HTR-8/SVneo (cell line): ENCODE measurements at places on chromosomes 16 and 17.

DNA sequence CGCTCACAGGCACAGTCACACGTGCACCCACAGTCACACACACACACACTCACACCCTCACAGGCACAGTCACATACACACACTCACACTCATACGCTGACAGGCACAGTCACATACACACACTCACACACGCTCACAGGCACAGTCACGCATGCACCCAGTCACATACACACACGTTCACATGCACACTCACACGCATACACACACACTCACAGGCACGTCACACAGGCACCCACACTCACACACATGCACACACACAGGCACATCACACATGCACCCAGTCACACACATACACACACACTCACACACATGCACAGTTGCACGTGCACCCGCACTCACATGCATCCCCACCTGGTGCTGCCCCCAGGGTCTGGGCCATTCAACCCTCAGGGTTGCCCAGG is 46.1 kb upstream of the CBFA2T3 start:
- no peak for DNase-seq

- no peak for DNase-seq
Measured at GRCh38 chr17:79870540-79870939, 31.3 kb upstream of the CBX4 start.

DNA sequence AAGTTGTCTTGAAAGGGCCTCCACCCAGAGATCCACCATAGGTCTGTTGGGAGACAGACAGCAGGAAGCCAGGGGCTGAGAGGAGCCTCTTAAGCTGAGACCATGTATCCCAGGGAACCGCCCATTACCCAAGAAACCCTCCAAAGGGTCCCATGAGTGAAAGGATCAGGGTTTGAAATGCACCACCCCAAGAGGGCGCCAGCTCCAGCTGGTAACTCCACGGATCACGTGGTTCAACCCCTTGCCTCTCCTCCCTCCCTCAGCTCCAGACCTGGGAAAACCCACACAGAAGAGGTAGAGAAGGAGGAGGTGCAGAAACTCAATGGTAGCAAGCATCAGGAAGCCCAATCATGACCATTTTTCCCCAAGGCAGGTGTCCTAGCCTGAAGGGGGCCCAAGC is 148.7 kb downstream of the AIPL1 start:
- no peak for DNase-seq

GRCh38 chr17:80124351-80124981 is 22.5 kb downstream of the EIF4A3 start:
- no peak for DNase-seq

- peak; percentile 82 for DNase-seq
Measured at GRCh38 chr17:50931144-50931908, 65.2 kb upstream of the TOB1 start.

DNA sequence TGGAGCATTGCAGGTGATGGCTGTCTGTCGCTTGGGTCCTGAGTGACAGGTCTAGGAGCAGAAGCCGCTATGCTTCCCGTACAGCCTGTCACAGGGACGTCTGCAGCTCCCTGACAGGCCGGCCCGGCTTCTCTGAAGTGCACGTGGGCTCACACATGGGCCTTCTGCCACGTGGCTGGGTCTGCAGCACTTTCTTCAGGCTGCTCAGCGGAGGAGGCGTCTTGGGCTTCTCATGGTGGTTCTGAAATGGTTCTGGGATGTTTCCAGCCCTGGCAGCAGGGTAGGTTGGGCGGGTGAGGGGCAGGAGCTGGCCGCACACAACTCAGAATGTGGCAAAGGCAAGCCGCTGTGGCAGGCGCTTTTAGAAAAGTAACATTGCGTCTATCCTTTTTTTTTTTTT is 80.3 kb upstream of the ZNF750 start:
- no peak for DNase-seq

DNA sequence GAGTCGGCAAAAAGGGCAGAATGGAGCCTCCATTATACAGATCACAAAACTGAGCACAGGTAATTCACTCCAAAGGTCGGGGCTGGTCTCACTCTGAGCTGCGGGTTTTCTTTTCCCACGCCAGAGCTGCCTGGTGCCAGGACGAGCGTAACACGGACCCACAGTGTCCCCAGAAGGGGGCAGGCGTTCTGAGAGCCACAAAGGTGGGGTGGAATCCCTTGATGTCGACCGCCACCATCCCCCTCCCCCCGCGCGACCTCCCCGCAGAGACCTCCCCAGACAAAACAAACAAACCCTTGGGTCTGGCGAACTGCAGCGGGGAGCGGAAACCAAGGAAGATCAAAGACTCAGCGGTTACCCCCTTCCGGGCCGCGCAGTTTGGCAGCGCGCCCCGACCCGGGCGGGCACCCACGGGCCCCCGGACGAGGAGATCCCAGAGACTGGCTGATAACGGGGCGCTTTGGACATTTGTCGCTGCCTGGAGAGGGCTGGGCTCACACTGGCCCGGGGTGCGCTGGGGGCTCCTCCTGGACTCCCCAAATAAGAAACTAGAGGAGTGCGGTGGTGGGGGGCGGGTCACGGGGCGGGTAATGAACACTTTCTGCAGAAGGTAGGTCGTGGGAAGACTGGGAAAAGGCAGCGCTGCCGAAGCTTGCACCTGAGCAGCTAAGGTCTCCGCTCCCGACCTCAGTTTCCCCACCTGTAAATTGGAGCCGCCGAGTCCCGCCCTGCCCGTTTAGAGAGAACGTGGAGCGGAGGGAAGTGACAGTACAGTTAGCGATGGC is 664 bp upstream of the NKD1 start:
- DNase-seq: peak; percentile 12

GRCh38 chr16:67212766-67213165 is 13.8 kb downstream of the ELMO3 start:
- DNase-seq: no peak

GRCh38 chr16:366476-366875 is 3.9 kb downstream of the MRPL28 start:
- no peak for DNase-seq

- no peak for DNase-seq
Measured at GRCh38 chr16:25966172-25967097, 274.7 kb downstream of the HS3ST4 start.

GRCh38 chr17:78322858-78323455 is 36.9 kb downstream of the SOCS3 start:
- DNase-seq: no peak

GRCh38 chr17:63702721-63703015 is 2.7 kb upstream of the LIMD2 start:
- DNase-seq: no peak

DNA sequence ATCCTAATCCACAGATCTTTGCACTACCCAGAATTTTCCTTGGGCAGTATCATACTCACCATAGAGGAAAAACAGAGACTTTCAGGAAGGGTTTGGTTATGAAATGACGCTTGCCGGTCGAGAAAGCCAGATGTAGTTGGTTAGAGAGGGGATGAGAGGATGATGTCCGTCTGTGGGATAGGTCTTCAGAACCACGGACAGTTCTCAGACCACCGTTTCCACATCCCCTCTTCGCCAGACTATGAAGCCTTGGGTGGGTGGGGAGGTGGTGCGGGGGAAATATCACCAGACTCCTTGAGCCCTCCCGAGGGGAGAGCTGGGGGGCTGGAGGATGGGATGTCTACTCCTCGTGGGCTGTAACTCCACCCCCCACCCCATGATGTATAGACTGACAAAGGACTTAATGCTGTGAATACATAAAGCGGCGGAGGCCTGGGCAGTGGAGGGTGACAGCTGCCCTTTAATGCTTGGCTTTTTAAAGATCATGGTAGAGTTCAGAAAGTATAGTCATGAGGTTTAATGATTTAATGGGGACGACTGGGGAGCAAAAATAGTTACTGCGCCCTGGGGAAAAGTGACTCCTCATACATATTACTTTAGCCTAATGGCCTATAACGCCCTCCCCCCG is 96.6 kb downstream of the MRM1 start:
- DNase-seq: peak; percentile 41

GRCh38 chr16:51119556-51119955 is 31.5 kb downstream of the SALL1 start:
- no peak for DNase-seq

GRCh38 chr17:43691317-43691693 is 29.6 kb upstream of the MEOX1 start:
- no peak for DNase-seq

DNA sequence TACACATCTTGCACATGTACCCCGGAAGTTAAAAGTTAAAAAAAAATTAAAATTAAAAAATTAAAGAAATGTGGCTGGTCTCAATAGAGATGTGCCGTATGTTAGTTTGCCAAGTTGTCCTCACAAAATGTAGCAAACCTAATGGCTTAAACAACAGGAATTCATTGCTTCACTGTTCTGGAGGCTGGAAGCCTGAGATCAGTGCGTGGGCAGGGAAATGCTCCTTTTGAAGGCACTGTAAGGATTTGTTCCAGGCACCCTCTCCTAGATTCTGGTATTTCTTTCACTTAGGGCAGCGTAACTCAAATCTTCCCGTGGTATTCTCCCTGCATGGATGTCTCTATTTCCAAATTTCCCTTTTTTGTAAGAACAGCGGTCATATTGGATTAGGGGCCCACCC is 32.7 kb upstream of the MON1B start:
- DNase-seq: no peak

- no peak for DNase-seq
Measured at GRCh38 chr16:80191928-80192327, 348.9 kb upstream of the DYNLRB2 start.

- DNase-seq: no peak
Measured at GRCh38 chr17:31843070-31843745, 15.8 kb downstream of the COPRS start.

DNA sequence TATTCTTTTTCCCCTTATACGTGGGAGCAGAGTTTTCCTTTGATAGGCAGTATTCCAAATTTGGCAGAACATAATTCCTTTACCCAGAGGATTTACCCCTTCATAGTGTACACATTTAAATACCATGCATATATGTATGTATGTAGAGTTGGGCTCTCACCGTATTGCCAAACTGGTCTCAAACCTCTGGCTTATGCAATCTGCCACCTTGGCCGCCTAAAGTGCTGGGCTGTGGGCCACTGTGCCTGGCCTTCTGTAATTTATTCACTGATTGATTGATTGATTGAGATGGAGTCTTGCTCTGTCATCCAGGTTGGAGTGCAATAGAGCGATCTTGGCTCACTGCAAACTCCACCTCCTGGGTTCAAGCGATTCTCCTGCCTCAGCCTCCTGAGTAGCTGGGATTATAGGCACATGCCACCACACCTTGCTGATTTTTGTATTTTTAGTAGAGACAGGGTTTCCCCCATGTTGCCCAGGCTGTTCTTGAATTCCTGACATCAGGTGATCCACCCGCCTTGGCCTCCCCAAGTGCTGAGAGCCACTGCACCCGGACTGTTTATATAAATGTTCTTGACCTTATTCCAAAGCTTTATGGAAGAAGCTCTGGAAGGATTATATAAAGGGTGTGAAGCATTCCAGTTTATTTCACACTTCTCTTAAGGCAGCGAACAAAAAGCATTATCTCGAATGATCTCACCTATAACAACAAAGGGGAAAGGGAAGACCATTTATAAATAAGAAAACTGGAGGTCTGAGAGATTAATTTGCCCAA is 14.9 kb downstream of the GLG1 start:
- no peak for DNase-seq

DNA sequence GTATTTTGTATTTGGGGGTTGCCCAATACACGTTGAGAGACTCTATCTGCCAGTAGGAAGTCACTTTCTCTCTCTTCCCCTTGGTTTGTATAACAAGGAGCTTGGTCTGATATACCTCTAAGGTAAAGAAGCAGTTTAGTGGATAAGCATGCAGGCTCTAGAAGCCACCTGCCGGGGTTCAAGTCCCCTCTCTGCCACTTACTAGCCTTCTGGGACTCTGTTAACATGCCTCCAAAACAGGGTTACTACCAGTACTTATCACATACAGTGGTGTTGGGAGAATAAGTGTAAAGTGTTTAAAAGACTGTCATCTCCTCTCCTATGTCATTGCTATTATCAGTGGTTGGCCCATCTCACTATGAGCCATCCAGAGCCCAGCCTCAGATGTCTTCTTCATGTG is 156.1 kb upstream of the HS3ST3A1 start:
- no peak for DNase-seq

DNA sequence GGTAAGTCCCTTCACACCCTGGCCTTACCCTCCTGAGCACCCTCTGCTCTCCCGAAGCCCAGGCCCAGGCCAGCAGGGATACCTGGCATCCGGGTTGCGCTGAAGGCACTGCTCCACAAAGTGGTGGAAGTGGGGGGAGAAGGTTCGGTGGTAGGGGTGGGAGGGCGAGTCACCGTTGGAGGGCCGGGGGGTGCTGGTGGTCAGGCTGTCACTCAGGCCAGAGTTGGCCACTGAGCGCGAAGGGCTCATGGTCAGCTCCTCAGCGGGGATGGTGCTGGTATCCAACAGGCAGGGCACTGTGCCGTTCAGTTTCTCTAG is 4.3 kb upstream of the LIMD2 start:
- DNase-seq: no peak

GRCh38 chr17:10744501-10745000 is 14.7 kb upstream of the TMEM220 start:
- DNase-seq: no peak

GRCh38 chr16:21685034-21685455 is 21.3 kb downstream of the OTOA start:
- DNase-seq: peak; percentile 25

DNA sequence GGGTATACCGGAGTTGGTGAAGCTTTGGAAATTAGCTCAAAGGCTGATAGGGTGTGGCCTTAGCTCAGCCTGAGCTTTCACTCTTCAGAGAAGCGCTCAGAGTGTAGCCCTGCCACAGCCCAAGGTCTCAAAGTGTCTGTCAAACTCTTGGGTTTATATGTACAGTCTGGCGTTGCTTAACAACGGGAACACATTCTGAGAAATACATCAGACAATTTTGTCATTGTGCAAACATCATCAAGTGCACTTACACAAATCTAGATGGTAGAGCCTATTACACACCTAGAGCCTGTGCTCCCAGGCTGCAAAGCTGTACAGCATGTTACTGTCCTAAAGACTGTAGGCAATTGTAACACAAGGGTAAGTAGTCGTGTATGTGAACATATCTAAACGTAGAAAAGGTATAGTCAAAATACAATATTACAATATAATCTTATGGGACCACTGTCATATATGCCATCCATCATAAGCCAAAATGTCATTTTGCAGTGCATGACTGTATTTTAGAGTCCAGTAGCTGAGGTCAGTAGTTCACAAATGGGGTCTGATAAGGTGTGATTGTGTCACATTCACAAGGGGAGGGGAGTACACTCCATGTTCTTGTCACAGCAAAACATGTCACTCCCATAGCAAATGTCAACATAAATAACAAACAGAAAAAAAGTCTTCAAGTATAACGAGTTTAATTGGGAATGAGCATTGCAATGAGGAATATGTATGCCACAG is 20.6 kb downstream of the CHAD start:
- no peak for DNase-seq

GRCh38 chr17:45942284-45942683 is 47.9 kb downstream of the MAPT start:
- no peak for DNase-seq
